ENCODE measurements at places on chromosomes 12 and 14.

- no peak for DNase-seq
Observed at GRCh38 chr14:104642540-104642868, 37.9 kb upstream of the TMEM179 start.

- DNase-seq, result no peak
Observed at GRCh38 chr14:102000902-102001301, 36.5 kb downstream of the DYNC1H1 start.

DNA sequence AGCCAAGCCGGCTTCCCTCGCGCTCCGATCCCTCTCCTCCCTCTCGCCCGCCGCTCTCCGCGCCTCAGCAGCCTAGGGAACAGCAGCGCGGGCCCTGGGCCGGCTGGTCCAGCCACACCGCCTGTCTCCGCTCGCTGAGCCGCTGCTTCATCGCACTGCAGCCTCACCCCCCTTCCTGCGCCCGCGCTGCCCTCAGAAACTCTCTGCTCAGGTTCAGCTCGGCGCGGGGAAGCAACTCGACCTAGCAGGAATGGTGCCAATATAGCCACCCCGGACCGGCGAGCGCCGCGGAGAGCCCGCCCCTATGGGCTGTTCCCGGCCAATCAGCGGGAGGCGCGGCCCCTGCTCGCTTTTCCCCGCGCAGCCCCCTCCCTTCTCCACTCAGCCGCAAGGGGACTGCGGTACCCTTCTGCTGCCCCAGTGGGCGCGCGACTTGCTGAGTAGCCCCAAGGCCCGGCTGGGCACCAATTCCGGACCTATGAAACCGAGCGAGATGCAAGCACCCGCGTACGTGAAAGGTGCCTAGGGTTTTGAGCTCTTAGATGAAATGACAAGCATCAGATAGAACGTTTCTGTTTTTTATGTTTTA lies at the start of gene ADAMTS20:
Gene ADAMTS20, minus strand, starts transcription at position 233 of the 589 bp plus-strand sequence. CDS start 282 bp downstream, outside the sequence.
- DNase-seq, result peak; percentile 10

GRCh38 chr14:60482743-60483142 lies 3.1 kb downstream of the C14orf39 start:
- no peak for DNase-seq

DNA sequence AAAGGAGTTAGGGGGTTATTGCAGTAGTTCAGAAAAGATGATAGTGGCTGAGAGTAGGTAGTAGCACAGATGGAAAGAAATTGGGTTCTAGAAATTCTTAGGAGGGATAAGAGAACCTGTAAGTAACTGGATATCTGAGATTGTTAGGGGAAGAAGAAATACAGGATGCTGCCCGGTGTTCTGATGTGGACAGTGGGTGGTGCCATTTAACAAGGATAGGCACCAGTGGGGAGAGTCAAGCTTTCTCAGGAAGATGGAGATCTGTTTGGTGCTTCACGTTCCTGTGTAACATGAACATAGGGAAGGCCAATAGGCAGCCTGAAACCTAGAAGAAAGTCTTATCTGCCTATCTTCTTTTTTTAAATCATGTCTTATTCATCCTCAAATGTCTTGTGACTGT lies 245.9 kb downstream of the NPAS3 start:
- DNase-seq, result no peak

- no peak for DNase-seq
Observed at GRCh38 chr14:24430682-24431568, 1.2 kb downstream of the KHNYN start.

DNA sequence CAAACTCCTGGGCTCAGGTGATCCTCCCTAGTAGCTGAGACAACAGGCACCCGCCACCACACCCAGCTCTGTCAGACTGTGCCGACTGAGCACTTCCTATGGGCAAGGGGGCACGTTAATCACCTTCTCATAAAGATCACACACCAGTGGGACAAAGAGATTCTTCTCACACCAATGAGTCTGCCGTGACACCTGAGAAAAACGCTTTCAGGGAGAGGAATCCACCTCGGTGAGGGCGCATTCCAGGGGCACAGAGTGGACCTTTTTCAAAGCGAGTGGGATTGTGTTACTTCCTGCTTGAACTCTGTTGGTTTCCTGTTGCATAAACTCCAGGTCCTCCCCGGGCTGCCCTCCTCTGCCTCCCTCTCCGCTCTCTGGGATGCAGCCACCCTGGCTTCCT lies 17.5 kb upstream of the SCARB1 start:
- no peak for DNase-seq

DNA sequence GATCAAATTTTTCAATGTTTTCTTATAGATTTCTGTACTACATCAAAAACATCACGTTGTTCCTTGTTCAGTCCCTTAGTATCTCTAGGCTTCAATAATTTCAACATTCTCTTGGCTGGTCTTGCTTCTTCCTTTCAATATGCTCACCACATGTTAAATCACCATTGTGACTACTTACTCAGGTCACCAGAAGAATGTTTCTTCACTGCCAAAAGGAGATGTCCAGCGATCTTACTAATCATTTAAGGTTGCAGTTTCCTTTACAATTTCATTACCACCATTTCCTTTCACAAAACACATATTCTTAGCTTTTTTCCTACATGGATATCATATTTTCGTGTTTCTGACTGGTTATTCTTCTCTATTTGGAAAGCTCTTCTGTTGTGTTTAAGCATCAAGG lies 363.8 kb downstream of the NAV3 start:
- no peak for DNase-seq

GRCh38 chr14:53010193-53011040 lies 59.6 kb upstream of the FERMT2 start:
- no peak for DNase-seq

DNA sequence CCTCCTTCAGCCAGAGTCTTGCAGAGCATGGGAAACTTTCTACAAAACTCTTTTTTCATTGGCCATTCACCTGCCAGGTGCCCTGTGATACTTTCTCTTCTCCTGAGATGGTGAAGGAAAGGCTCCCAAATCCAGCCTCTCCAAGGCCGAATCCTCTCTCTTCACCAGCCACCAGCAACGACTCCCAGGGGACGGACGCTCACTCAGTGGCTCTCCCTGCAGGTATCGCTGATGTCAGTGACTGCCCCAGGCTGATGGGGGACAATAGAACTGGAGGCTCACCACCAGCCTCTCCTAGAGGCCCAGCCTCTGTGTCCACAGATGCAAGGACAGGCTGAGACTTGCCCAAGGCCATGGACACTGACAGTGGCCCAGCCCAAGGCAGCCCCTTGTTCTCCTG lies 204.1 kb downstream of the BCL11B start:
- no peak for DNase-seq

DNA sequence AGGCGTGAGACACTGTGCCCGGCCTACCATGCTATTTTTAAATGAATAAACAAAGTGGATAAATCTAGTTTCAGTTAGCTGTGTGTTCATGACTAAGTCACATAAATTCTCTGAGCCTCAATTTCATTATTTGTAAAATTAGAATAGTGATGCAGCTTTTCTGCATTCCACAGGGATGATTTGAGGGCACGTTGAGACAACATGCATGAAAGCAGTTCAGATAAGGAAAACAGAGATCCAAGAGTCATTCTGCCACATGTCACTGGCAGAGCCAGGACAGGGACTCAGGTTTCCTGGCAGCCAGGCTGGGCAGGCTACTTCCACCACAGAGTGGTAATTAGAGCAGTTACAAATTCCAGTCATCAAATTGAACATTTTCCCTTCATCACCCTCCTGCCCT lies 2.9 kb upstream of the PPP4R4 start:
- no peak for DNase-seq

GRCh38 chr12:94649349-94650142 lies 811 bp downstream of the TMCC3 start:
- DNase-seq, result no peak

- DNase-seq, result no peak
Observed at GRCh38 chr12:2431810-2432209, 363.0 kb upstream of the FKBP4 start.

- no peak for DNase-seq
Observed at GRCh38 chr14:60277605-60278190, 28.7 kb downstream of the PPM1A start.

- DNase-seq, result no peak
Observed at GRCh38 chr12:124795081-124795948, 68.3 kb downstream of the SCARB1 start.

DNA sequence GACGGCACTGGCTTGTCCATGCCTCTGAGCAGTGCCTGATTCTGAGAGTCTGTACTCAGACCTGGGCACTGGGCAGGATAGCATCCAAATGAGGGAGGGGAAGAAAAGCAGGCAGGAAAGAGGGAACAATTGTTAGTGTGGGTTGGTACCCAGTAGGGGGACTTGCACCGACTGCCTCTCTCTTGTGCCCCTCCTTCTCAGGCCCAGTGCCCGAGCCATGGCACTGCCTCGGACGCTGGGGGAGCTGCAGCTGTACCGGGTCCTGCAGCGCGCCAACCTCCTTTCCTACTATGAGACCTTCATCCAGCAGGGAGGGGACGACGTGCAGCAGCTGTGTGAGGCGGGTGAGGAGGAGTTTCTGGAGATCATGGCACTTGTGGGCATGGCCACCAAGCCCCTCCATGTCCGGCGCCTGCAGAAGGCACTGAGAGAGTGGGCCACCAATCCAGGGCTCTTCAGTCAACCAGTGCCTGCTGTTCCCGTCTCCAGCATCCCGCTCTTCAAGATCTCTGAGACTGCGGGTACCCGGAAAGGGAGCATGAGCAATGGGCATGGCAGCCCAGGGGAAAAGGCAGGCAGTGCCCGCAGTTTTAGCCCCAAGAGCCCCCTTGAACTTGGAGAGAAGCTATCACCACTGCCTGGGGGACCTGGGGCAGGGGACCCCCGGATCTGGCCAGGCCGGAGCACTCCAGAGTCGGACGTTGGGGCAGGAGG lies 2.2 kb downstream of the NAB2 start:
- no peak for DNase-seq

- DNase-seq, result no peak
Observed at GRCh38 chr12:12278899-12279298, 12.1 kb upstream of the LRP6 start.

DNA sequence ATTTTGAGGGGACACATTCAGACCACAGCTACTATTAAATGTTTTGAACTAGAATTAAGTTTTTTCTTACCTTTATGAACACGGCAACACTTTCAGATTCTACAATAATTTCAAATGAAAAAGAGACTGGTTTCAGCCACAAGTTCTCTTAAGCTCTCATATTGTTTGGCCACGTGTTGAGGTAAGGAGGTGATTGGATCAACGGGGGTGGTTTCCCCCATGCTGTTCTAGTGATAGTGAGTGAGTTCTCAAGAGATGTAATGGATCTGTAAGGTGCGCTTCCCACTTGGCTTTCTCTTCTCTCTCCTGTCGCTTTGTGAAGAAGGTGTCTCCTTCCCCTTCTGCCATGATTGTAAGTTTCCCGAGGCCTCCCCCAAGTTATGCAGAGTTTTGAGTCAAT lies 48.9 kb upstream of the DYRK2 start:
- no peak for DNase-seq

DNA sequence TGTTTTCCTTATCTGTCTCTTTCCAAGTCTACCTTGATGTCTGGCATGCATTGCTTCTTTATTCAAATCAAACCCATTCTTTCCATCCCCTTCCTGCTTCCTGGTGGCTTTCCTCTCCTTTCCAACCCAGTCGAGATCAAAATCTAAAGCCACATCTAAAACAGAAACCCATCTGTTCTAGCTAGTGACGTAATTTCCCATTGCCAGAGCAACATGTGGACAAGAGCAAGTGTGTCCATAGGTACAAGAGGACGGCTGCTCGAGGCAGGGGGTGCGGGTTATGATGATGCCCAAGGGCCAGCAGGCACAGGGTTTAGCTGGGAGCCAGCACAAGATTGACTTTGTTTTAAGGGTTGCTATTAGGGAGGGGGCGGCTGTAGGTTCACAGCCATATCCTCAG lies 7.0 kb downstream of the KRT80 start:
- no peak for DNase-seq

DNA sequence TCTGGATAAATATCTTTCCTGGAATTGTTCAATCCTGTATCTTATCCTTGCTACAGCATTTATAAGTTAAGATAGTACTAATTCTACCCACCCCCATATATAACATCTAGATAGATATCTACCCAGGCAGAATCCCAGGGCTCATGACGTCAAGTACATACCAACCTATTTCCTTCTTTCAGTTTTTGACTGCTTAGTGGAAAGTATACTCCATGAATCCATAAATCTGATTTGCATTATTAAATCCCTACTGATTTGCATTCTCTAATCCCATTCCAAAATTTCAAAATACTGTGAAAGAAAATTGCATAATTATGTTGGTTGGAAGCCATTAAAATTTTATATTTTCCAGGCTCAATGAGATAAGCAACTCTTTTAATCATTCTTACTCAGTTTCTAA lies 111.7 kb downstream of the KITLG start:
- DNase-seq, result no peak

- DNase-seq, result no peak
Observed at GRCh38 chr12:113173081-113173698, 12.1 kb downstream of the DDX54 start.

DNA sequence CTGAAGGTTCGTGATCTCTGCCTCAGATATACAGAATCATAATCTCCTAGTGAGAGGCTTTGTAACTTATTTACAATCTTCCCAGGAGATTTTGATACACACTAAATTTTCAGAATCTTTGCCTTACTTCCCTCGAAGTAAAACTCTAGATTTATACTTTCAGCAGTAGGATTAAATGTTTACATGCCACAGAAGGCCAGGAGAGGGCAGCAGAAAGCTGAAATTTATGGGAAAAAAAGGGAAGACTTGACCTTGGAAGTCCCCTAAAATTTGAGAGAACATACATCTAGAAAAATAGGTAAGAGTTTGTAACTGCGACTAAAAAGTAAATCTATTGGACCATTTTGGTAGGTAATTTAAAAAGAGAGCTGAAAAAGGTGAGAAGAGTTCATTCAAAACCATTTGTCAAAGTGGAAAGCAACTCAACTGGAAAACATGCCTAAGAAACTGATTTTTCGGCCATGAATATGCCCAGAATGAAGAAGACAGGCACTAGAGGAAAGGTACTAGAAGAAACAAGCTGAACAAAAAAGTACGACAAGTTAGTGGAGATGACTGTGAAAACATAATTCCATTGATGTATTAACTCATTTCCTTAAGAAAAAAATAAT lies 242.0 kb upstream of the MDGA2 start:
- DNase-seq, result no peak

- DNase-seq, result no peak
Observed at GRCh38 chr12:118065380-118065779, 4.4 kb upstream of the WSB2 start.

DNA sequence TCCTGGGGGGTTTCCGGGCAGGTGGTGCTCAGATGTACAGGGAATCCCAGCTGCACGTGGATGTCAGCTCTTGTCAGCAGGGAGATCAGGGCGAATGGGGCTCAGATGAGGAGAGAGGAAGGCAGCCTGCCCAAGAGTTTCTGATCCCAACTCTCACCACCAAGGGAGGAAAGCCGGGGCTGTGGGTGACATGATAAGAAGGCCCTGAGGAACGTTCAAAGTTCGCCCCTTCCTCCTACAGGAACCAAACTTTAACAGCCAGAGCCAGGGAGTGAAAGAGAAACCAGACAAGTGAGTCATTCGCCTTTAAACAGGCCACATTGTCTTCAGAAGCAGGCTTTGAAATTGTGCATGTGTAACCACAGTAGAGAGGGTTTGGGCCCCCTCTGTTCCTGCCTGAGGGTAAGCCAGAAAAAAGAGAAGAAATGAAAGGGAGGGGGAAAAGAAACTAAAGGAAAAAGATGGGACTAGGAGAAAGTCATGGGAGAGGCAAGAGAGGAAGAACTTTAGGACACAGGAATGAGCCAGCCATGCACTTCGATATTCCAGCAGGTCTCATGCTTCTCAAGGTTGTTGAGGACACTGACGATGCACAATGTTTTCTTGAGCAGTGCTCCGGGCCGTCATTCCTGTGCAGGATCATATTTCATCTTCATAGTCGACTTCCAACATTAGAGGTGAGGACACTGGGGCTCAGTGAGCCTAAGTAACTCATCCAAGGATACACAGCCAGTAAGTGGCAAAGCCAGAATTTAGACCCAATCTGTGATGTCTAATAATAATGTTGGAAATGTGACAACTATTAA lies 691.4 kb upstream of the TBX3 start:
- DNase-seq, result no peak

All from urinary bladder (tissue), 4 donors.